ENCODE measurements at places on chromosomes 1 and 21.
A peak's percentile ranks its signal among the peaks of the same experiment; 100 is the strongest.

- no peak for DNase-seq
These were observed 153.2 kb downstream of the VPS13D start for GRCh38 chr1:12383001-12383400.

GRCh38 chr1:229221106-229222019 is 49.5 kb upstream of the RAB4A start:
- no peak for DNase-seq

DNA sequence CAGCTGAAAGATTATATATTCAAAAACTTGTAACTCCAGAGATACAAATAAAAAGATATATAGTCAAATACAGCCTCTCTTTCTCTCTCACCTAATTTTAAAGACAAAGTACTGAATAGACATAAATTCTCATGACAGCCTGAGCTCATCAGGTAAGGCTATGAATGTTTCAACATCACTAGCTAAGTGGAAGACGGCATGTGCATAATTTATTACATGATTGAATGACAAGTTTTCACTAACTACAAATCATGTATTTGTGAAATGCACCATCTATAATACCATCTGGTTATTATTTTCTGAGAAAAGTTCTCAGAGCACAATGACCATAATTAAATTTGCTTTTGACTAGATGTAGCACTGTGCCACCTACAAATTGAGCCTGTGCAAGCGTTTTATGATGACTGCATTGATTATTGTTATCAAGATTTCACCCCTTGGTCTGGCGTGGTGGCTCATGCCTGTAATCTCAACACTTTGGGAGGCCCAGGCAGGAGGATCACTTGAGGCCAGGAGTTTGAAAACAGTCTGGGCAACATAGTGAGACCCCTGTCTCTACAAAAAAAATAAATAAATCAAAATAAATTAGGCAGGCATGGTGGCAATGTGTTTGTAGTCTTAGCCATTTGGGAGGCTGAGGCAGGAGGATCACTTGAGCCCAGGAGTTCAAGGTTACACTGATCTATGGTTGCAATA is 128.2 kb downstream of the APP start:
- no peak for DNase-seq

- DNase-seq = no peak
These were observed 4.9 kb downstream of the LBR start for GRCh38 chr1:225422795-225423517.

GRCh38 chr1:150234566-150235293 is 1.2 kb downstream of the ANP32E start:
- peak; percentile 84 for DNase-seq

GRCh38 chr1:178945763-178946266 is 74.9 kb upstream of the ANGPTL1 start:
- no peak for DNase-seq

DNA sequence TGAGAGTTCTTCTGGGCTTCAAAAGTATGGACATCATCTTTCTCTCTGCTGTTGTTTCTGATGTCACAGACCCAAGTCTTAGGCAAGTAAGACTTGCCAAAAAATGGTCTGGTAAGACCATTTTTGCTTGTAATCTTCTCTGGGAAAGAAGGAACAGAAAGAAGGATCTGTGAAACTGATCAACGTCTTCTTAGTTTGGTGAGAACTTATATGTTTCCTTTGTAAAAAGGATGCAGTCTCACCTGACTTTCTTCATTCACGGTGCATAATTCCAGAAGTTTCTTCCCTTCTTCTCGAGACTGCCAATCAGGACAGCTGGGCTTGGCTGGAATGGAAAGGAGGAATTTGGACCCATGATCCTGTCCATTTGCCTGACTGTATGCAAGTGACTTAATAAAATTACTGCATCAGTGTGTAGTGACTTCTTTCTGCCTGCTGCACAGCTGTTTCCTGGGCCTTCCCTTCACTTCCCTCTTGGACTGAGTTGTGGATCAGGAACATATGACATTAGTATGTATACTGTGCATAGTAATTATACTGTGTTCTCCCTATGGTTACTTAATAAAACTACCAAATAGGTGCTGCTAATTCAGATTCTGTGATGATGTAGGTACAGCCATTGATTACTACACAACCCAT is 7.6 kb upstream of the DENND1B start:
- no peak for DNase-seq

- no peak for DNase-seq
These were observed 513 bp downstream of the MGST3 start for GRCh38 chr1:165631342-165632151.

GRCh38 chr1:99149952-99150351 is 114.3 kb upstream of the PLPPR4 start:
- no peak for DNase-seq

- DNase-seq = no peak
These were observed 20.6 kb upstream of the PRELP start for GRCh38 chr1:203454986-203455471.

GRCh38 chr1:31222176-31222575 is 17.5 kb downstream of the NKAIN1 start:
- DNase-seq = no peak

DNA sequence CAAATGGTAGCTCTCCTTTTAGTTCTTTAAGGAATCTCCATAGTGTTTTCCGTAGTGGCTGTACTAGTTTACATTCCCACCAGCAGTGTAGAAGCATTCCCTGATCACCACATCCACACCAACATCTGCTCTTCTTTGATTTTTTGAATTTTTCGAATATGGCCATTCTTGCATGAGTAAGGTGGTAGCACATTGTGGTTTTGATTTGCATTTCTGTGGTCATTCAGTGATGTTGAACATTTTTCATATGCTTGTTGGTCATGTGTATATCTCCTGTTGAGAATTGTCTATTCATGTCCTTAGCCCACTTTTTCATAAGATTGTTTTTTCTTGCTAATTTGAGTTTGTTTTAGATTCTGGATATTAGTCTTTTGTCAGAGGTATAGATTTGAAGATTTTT is 84.6 kb upstream of the B3GALT2 start:
- DNase-seq = no peak

All from activated T-helper 1 cell treated with anti-CD3 and anti-CD28 coated beads, Interleukin-2, amount 50 U/mL, for 16 hours (primary cell).